H7 (cell line): ENCODE measurements at places on chromosomes 16 and 17. TPM values are rescaled to one million over a fixed set of nuclear protein-coding genes. Genes with fewer than 3 reads are reported as not detected.

GRCh38 chr17:18994631-18995030, 9.9 kb downstream of the FAM83G start:
- DNase-seq: no peak

GRCh38 chr16:9090101-9090959, 1.1 kb upstream of the HAPSTR1 start:
- DNase-seq: peak; percentile 81

DNA sequence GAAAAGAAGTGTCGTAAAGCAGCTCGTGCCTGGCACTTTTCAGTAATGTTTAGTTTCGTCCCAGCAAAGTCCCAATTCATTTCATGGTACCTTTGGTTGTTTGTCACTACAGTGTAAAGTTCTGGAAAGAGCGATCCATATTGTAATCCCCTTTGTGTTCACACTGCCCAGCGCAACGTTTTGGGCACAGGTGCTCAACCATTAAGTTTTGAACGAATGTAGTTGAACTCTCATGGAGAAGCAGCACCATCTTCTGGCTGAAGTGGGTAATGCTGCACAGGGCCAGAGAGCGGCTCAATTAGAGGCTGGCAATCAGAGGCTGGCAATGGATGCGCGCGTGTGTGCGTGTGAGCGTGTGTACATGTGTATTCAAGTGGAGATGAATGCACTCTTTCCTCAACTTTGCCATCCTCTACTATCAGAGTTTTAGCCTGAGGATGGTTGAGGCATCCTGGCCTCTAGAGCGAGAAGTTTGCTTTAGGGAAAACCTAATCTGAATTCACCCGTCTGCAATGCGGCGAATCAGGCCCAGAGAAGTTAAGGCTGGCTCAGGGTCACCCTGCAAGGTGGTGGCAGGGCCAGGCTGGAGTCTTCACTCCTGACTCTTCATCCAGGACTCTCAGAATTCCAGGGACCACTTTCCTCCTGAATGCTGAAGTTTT, 29.9 kb downstream of the DYNLL2 start:
- peak; percentile 67 for DNase-seq

GRCh38 chr16:1884155-1884760, 12.3 kb upstream of the MEIOB start:
- DNase-seq: peak; percentile 72

DNA sequence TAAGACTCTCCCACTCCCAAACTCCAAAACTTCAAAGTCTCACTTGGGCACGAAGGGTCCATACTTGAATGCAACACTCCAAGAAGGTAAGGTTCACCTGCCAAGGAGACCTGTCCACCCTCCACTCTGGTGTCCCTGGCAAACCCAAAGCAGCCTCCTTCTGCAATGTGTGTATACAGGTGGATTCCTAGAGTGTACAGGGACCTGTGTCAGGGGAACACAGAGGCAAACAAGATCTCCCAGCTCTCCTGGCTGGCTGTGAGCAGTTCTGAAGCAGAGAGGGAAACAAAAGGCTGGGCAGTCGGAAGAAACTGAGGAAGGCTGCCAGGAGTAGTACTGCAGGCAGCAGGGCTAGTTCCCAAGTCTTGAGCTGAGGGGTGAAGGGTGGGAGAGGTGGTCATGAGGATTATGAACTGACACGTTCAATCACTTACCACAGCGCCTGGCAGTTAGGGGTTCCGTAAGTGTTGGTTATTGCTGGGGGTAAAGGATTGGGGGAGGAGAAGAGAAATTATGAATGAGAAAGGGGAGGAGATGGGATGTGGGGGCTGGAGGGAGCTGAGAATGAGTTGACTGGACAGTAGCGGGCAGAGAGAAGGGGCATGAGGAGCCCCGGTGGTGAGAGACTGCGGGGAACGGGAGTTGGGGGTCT, 795 bp downstream of the KCTD13 start:
- peak; percentile 33 for DNase-seq

DNA sequence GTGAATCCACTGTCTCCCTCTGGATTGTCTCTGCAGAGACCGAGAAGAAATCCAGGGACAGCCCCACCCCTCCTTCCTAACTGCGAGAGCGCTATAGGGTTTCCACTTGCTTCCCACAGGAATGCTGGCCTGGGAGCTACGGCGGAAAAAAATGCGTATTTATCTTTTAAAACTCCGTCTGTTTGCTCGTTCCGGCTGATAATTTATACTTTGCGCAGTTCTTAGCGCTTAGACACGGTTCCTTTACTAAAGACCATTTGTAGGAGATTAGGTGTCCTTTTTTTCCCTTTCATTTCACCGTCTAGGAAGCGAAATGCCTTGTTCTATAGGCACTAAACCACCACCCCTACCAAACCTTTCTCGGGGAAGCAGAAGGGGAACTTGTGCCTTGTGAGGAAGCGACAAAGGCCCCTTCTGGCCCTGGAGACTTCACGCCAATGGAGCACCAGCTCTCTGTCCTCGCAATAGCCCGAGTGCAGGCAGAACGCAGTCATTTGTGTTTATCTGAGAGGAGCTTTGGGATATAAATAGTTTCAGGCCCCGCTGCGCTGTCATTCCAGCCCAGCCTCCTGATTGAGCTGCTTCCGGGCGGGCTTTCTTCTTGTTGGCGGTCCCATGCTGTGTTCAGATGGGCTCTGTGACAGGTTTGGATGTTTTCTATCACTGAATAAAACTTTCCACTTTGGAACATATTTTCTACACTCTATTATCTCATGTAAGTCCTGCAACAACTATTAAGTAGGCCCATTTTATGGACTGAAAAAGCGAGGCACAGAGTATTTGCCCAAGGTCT, 791 bp upstream of the SUPT4H1 start:
- DNase-seq: peak; percentile 75

DNA sequence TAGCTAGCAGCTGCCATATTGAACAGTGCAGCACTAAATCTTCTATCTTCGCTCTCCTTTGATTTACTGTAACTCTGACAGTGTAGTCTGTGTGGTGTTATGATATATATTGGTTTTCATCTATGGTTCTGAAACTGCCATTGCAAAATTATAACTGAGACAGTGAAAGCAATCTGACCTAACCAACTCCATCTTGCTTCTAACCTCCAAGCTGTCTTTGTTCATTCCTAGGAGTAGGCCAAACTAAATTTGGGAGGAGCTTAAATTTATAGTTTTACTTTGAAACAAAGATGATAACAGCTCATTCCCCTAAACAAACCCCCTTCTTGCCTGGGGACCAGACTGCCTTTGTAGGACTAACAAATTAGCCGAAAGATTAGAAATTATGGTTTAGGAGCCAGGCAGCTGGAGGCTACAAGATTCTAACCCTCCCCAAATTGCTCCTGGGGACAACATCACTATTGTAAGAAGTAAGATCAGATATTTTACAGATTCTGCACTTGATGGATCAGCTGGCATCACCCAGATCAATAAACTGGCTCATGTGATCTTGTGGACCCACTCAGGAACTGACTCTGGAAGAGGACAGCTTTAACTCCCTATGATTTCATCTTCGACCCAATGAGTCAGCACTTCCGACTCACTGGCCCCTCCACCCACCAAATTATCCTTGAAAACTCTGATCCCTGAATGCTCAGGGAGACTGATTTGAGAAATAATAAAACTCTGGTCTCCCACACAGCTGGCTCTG, 47.0 kb upstream of the FBXO47 start:
- DNase-seq: no peak

DNA sequence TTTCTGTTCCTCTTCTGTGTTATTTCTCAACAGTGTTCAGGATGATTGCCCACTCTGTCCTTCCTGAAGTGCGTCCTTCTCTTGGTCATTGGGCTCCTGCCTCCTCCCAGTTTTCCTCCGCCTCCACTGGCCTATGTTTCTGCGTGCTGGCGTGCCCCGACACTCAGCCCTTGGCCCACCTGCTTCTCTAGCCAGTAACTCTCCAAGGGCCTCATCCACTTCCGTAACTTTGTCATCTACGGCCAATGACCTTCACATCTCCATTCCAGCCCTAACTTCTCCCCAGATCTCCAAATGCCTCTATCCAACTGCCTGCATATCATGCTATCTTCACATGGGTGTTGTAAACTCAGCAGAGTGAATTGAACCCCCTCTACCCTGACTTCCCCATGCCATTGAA, 39.6 kb upstream of the RPL38 start:
- DNase-seq: no peak

GRCh38 chr17:79000396-79001189, 9.0 kb downstream of the CANT1 start:
- DNase-seq: peak; percentile 43

- no peak for DNase-seq
These were observed 639.1 kb downstream of the MAF start for GRCh38 chr16:78961464-78961863.

- DNase-seq: no peak
These were observed 65.9 kb upstream of the HLF start for GRCh38 chr17:55198690-55199370.

GRCh38 chr16:12716658-12717057, 87.0 kb downstream of the CPPED1 start:
- no peak for DNase-seq

Gene APOH
- not detected in 2 replicates for total RNA-seq

Gene KRTAP4-1
- total RNA-seq: 0.38 and 0.70 TPM in 2 replicates

Gene TPSG1
- not detected in 2 replicates for total RNA-seq

Gene GPRC5C
- total RNA-seq: 35.3 and 48.8 TPM in 2 replicates

Gene SNAI3
- total RNA-seq: 2.0 and 2.9 TPM in 2 replicates

Gene C16orf54
- not detected in 2 replicates for total RNA-seq

Gene PYDC1
- total RNA-seq: not detected in 2 replicates

Gene RPUSD1
- 58.7 and 63.4 TPM in 2 replicates for total RNA-seq

Gene FAM222B
- 32.4 and 46.7 TPM in 2 replicates for total RNA-seq

Gene KRTAP3-1
- not detected in 2 replicates for total RNA-seq
